ENCODE measurements at places on chromosomes 16 and 17.

DNA sequence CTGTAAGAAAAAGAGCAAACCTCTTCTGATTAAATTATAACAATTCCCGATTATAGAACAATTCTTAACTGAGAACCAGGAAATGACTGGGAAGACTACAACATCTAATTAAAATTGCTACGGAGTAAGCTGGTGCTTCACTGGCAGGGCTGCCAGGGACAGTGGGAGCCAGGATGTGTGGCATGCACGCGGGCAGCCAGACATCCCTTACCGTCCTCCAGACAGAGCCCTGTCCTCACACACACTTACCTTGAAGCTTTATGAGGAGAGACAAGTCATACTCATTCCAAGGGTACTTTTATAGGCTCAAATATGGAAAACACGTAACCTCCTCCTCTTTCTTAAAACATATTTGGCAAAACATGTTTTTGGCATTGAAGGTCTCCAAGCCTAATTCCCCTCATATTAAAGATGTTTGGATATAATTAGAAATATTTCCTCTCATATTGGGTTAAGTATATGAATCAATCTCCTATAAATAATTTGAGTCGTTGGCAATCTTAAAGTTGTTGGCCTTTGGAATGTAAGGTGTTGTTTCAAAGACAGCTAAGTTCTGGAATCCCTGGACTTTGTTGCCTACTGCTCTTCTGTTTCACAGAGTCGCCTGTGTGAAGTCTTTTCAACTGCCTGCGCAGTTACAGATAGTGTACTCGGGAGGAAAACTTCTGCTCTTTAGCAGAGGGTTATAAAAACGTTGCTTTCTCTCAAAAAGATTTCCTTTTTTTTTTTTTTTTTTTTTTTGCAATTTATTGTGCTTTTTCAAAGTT, at the start of gene MYH1:
TSS of gene MYH1 (minus strand) at position 272 of the 767 bp plus-strand sequence. CDS start 1,900 bp downstream, outside the sequence.
- no peak for DNase-seq

- no peak for DNase-seq
These were observed 22.8 kb downstream of the ABCC1 start for GRCh38 chr16:15972046-15972868.

DNA sequence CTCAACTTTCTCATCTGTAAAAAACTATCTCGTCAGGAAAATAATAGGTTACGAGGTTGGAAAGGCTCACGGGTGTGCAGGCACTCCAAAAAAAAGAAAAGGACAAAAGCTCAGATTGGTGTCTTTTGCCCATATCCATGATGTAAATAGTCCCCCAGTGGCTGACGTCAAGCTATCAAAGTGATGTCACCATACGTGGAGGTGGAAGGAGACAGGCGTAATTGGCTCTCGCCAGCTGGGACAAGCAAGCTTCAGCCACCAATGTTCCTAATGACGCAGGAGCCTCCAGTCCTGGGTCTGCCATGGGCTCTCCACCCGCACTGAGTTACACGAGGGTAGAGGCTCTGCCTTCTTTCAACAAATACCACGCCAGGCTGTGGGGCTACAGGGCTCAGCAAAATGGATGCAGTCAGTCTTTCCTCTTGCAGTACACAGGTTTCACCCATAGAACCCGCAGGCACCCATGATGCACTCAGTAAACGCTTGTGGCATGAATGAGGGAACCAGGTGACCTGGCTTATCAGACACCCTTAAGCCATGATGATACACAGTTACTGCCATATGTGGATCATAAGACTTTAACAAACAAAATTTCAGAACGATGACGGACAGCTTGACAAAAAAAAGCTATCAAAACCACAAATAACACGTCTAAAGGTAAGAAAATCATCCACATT, 50.5 kb downstream of the COTL1 start:
- no peak for DNase-seq

DNA sequence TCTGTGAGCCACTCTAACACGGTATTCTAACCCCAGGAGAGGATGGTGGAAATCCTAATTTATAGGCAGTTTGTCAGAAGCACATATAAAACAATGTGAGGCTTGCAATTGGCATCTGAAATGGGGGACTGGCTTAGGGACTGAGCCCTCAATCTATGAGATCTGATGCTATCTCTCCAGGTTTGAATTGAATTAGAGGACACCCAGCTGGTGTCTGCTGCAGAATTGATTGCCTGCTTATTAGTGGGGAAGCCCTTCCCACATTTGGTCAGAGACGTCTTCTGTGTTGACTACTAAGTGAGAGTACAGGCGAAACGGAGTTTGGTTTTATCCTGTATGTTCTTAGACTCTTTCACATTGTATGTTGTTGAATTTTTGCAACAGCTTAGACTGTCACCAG, 13.6 kb upstream of the TMIGD1 start:
- no peak for DNase-seq

- DNase-seq = no peak
These were observed 75.2 kb downstream of the KANSL1 start for GRCh38 chr17:46117850-46118696.

DNA sequence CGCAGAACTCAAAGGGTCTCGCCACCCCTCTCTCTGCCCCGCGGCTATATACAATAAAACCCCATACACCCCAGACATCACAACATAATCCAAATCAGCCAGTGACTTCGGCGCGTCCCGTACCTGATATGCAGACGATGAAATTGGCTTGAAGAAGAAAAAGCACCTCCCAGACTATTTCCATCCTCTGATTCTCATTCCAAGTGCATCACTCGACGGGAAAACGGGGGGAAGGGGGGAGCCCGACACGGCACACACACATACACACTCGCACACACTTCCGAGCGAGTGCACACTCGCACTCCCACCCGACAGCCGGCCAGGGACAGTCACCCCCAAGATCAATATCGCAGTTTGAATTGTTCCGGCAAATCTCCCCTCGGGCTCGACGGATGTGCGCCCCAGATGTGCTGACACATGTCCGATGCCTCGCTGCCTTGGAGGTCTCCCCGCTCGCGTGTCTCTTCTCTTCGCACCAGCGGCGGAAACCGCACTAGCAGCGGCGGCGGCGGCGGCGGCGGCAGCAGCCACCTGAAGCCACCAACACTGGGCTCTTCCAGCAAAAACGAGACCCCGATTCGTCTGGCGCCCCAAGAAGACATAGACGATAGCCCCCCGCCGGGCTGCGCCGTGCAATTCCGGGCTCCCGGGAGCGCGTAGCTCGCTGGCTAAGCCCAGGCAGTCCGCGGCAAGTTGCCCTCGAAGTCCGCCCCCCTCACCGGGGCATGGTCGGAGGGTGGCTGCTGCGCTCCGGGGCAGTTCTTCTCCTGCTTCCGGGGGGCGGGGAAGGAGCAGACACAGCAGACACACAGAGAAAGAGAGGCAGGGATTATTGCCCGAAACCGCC, 688 bp downstream of the CA10 start:
- DNase-seq = no peak

GRCh38 chr17:17109256-17109655, 67.0 kb downstream of the MPRIP start:
- DNase-seq = no peak

DNA sequence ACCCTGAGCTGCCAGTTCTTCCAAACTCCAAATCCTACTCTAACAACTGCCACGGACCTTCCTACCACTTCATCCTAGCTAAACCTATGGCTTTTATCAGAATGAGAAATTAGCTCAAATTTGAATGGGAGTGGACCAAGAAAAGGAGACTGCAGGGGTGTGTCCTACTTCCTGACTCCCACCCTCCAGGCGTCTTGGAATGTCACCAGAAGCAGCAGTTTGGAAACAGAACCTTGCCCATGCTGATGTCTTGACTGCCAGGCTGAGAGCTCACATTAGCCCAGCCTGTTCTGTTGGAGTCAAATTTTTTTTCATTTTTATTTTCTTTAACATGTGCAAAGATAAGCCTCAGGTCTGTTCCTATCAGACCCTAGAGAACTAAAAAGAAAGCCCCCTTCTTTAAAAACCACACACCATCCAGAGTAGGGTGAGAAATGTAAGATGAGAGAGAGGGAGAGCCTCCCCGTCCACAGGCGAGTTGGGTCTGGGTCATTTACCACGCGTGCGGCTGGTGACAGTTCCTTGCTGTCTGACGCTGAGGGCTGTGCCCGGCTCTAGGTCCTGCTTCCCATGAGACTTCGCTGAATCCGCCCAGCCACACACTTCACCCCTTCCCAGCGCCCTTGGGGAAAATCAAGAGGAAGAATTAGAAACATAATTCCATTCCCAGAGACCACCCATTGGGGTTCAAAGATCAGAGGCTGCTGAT, 54.3 kb downstream of the WNT3 start:
- no peak for DNase-seq

- no peak for DNase-seq
These were observed 14.0 kb upstream of the CCL2 start for GRCh38 chr17:34241062-34241461.

DNA sequence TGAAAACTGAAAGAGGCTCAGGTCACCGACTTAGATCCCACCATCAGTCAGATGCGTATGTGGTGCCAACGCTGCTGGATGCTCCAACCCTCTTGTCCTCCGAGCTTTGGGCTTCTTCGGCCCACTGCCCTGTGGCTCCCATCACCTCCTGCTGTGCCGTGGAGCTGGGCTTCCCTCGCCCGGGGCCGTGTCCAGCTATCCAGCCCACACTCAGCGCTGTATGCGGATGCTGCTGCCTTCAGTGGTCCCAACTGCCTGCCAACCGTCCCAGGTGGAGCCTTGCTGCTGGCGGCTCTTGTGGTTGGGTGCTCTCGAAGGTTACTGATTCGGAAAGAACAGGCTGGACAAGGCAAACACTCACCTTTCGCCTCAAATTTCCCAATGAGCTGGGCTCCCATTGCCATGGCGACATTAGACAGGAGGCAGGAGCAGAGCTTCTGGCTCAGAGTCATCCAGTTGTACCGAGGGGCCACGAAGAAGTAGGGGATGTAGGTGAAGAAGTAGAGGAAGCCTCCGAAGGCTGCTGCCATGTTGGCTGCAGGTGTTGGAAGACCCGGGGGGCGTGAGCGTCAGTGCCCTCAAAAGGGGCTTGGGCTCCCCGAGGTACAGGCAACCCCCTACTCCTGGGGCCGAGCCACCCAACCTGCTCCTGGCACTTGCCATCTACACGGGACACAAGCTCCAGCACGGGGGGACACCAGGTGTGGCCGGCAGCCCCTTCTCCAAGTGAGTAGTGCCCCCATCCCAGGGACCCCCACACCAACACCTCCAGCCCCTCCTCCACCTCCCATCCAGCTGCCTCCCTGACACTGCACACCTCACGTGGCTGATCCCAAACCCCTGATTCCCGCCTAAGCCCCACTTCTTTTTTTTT, 32.2 kb downstream of the ABCA3 start:
- DNase-seq = no peak

GRCh38 chr16:27333104-27333503, 19.3 kb downstream of the IL4R start:
- DNase-seq = no peak

GRCh38 chr17:6070430-6070912, 292 bp downstream of the WSCD1 start:
- no peak for DNase-seq

DNA sequence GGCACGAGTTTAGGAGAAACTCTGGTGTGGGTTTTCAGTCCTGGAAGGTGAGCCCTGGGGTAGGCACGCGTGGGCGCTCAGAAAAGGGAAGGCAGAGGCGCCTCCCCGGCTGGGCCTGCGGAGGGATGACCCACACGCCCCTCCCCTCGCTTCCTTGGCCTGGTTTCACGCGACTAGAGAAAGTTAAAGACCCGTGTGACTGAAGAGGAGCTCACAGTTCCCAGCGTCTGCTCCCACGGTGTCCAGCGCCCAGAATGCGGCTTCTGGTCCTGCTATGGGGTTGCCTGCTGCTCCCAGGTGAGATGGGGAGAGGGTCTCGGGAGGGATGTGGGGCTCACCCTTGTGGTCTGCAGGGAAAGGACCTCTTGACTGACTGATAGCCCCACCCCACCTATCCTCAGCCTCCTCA, at the start of gene CD300LG:
TSS of gene CD300LG (plus strand) at position 214 of the 409 bp plus-strand sequence. CDS start at position 255, 41 bp downstream.
- DNase-seq = no peak

DNA sequence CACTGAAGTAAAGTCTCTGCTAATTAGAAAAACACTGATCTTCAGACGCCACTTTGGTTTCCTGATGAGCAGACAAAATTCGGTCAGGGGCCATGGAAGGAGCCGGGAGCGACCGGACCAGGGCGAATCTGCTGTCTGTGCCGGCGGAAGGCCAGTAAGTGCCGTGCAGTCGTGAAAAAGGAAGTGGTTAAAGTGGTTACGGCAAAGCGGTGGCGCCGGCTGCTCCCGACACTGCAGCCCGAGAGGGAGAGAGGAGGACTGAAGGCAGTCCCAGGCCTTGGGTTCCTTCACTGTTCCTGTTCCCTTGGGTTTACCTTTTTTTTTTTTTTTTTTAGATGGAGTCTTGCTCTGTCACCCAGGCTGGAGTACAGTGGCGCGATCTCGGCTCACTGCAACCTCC, 17.3 kb upstream of the HEXD start:
- DNase-seq = peak; percentile 20

DNA sequence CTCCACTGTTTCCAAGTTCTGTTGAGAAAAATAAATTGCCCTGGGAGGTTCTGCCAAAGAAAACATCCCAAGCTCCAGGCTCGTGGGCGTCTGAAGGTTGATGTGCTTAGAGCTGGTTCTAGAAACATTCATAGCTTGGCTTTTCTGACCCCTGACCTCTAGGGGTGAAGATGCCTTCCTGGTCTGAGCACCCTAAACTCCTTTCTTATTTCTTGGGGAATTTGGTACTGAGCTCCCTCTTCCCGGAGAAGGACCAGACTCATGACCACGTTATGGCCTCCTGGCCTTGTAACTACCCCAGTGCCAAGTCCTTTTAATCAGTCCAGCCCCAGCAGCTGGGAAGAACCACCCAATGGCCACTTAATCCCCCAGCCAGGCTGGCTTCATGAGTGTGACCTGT, 66.4 kb downstream of the MYH11 start:
- DNase-seq = no peak

- no peak for DNase-seq
These were observed 17.6 kb downstream of the MAPK8IP3 start for GRCh38 chr16:1723450-1724147.

DNA sequence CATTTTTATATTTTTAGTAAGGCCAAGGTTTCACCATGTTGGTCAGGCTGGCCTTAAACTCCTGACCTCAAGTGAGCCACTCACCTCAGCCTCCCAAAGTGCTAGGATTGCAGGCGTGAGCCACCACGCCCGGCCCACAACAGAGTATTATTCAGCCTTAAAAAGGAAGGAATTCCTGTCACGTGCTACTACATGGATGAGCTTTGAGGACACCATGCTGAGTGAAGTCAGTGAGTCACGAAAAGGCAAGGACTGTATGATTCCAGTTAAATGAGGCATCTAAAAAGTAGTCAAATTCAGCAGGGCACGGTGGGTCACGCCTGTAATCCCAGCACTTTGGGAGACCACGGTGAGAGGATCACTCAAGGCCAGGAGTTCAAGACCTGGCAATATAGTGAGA, 9.7 kb downstream of the CSF3 start:
- DNase-seq = no peak

- DNase-seq = no peak
These were observed 3.6 kb downstream of the TEX2 start for GRCh38 chr17:64259426-64259825.

GRCh38 chr17:68682903-68683302, 81.7 kb upstream of the FAM20A start:
- DNase-seq = no peak

GRCh38 chr17:46100590-46100989, 92.6 kb downstream of the KANSL1 start:
- no peak for DNase-seq

- no peak for DNase-seq
These were observed 98.4 kb upstream of the DNAH9 start for GRCh38 chr17:11499881-11500280.

- DNase-seq = no peak
These were observed 185.8 kb downstream of the SNX29 start for GRCh38 chr16:12162151-12162985.
